Ovary (tissue), 10 donors: ENCODE measurements at places on chromosomes 11 and 22. TPM values are rescaled to one million over a fixed set of nuclear protein-coding genes. Genes with fewer than 3 reads are reported as not detected.

DNA sequence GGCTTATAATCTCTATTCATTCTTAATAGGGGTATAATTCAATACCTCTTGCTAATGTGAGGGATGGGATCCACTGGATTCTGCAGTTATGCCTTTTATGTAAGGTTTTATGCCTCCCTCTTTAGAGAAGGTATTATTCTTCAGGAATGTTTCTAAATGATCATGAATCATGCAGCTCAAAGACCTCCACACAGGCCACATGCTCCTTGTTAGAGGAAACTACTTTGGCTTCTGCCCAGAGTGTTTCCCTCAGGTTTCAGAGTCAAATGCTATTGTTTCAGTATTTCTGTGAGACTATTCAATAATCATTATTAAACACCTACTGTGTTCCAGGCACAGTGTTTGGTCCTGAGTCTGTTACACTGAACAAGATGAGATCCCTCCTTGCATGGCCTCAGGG, 115.9 kb downstream of the RAB38 start:
- DNase-seq, result no peak
- no peaks in the 10 kb centered on the region for H3K4me1 ChIP-seq
- no peaks in the 10 kb centered on the region for H3K27me3 ChIP-seq
- H3K27ac ChIP-seq, result no peak overlapping the region
- no peak overlapping the region for H3K4me3 ChIP-seq

Gene SAA2
- total RNA-seq, result 14.7 TPM

Gene ZNF215
- total RNA-seq, result 0.69 TPM

DNA sequence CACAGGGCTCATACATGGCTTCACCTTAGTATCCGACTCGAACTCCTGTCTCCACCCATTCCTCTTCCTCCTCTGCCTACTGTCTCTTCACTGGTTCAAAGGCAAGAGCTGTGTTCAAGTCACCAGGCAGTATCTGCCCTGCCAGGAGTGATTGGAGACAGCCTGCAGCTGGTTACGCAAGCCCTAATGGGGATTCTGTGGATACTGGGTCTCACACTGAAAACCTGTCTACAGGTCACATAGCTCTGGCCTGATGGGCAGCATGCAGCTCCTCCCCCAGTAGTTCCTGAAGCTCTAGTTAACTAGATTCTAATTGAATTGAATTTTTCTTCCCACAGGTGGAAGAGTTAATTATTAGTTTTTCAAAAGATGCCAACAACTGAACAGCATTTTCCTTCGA, 332.2 kb downstream of the TMEM135 start:
- H3K27ac ChIP-seq, result no peak overlapping the region
- H3K36me3 ChIP-seq, result no peaks in the 10 kb centered on the region
- DNase-seq, result no peak
- H3K4me1 ChIP-seq, result no peaks in the 10 kb centered on the region
- no peak overlapping the region for H3K4me3 ChIP-seq
- H3K27me3 ChIP-seq, result no peaks in the 10 kb centered on the region

DNA sequence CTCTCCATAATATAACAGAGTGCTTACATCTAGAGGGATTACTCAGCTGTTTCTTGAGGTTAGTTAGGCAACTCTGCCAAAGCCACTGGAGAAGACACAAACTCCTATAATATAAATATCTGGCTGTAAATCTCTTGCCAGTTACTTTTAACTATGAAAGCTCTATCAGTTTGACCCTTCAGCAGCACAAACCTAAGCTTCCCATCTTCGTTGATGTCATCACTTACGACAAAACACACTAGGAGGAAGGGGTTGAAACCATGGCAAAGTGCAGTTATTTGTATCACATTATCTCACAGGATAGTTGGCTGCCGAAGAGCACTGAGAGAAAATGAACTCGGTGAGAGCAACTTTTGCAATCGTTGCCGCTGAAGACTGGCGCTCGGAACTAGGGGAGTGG, 922.1 kb downstream of the OPCML start:
- H3K27ac ChIP-seq, result no peak overlapping the region
- H3K4me1 ChIP-seq, result no peaks in the 10 kb centered on the region
- no peaks in the 10 kb centered on the region for H3K27me3 ChIP-seq
- no peaks in the 10 kb centered on the region for H3K36me3 ChIP-seq
- DNase-seq, result no peak
